ENCODE measurements at places on chromosomes 5 and 9.

DNA sequence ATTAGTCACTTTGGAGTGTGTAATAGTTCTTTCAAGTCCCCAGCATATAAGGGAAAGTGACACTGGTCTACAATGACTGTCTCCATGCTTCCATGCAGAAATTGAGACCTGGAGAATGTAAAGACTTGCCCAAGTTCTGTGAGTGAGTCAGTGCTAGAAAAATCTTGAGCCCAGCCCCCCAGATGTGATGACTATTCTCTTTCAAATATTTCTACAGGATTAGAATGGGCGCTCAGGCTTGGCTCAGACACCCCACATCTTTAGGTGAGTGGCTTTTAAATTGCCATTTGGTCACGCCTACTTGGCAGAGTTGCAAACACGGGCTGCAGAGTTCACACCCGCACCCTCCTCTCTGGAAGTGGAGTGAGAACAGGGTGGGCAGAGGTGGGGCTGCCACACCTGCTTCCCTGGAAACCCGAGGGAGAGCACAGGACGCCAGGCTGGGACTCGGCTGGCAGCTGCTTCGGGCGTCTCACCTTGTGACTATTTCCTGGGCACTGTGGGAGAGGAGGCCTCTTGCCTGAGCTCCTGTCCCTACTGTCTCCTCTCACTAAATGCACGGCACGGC, 37.6 kb downstream of the ROPN1L start:
- DNase-seq = no peak

GRCh38 chr9:73847536-73847935, 649.6 kb upstream of the RORB start:
- no peak for DNase-seq

- no peak for DNase-seq
Measured at GRCh38 chr9:137233143-137233980, 2.7 kb downstream of the SLC34A3 start.

DNA sequence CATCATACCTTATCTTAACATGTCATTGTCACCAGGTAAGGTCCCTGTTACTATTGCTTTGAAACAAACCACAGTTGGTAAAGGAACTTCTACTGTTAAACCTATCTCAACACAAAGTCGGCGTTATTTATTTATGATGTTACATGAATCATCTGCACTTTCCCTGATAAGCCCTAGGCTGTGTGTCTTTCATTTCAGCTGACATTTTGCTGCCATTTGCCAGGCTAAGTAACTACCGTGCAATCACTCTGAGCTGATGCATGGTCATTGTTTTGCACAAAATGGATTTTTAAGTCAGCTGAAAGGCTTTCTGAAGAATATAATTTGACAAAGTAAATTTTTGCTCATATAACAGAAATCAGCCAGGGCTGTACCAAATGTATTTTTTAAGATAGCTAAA, 546.5 kb downstream of the ZNF608 start:
- DNase-seq = no peak

DNA sequence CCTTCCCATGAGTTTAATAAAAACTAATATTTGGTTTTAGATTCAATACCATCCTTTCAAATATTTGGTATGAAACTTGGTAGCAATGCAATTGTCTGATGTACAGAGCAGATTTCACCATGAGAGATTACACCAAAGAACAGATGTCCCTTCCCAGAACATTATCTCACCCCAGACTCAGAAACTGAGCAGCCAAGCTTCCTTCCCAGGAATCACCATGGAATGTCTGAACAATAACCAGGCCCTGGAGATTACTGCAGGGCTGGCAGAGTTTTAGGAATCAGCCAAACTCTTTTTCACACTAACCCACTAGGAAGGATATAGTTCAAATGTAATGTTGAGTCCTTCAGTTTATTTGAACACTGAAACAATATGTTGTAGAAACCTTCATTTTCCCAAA, 23.9 kb downstream of the CLTA start:
- DNase-seq = peak; percentile 72

- no peak for DNase-seq
Measured at GRCh38 chr5:163352531-163352930, 84.9 kb upstream of the CCNG1 start.

DNA sequence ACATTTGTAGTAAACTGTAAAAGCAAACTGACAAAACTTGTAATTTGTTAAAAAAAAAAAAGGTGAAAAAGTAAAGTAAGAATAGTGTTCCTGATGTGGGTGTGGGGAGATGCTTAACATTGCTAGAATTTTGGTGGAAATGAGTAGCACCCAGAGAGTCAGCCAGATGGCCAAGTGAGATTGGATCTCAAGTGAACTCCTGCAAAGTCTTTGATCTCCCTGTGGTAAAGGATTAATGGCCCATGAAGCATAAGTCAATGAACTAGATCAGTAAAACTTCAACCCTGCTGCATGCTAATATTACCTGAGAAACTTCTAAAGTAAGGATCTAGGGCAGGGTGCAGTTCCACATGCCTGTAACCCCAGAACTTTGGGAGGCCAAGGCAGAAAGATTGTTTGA, 19.0 kb upstream of the FAM169A start:
- no peak for DNase-seq

- DNase-seq = no peak
Measured at GRCh38 chr5:120644516-120644915, 180.4 kb downstream of the PRR16 start.

DNA sequence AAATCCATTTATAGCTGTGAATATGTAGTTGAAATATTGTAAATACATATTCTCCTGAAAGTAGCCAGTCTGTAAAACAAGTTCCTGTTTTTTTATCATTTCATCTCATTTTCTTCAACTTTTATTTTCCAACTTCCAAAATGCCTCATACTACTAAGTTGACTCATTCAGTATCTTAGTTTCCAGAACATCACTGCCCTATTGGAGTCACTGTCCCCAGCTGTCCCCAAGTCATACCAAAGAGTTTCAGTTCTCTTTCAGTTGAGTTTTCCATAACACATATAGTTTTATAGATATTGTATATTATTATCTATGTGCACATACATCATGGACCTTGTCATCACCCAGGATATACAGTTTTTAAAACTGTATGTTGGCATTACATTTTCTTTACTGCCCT, 261.7 kb downstream of the CDH12 start:
- DNase-seq = no peak

- no peak for DNase-seq
Measured at GRCh38 chr5:93635991-93636390, 53.0 kb downstream of the NR2F1 start.

DNA sequence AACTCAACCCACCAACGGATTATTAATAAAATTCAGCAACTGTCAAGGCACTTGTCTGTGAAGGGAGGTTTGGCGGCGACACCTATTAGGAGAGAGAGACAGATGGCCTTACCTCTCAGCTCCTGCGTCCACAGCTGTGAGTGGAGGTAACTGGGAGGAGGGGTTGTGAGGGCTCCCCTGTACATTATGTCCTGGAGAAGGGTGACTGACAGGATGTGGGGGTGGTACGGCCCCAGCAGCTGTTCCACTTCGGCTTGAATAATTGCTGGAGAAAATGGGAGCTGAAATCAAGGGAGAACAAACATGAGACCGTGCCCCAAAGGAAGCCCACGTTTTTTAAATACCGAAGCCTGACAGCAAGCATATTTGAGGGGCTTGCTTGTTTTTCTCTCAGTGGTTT, 353.5 kb upstream of the RFX3 start:
- DNase-seq = no peak

GRCh38 chr9:124553738-124554137, 46.5 kb upstream of the NR5A1 start:
- DNase-seq = no peak

DNA sequence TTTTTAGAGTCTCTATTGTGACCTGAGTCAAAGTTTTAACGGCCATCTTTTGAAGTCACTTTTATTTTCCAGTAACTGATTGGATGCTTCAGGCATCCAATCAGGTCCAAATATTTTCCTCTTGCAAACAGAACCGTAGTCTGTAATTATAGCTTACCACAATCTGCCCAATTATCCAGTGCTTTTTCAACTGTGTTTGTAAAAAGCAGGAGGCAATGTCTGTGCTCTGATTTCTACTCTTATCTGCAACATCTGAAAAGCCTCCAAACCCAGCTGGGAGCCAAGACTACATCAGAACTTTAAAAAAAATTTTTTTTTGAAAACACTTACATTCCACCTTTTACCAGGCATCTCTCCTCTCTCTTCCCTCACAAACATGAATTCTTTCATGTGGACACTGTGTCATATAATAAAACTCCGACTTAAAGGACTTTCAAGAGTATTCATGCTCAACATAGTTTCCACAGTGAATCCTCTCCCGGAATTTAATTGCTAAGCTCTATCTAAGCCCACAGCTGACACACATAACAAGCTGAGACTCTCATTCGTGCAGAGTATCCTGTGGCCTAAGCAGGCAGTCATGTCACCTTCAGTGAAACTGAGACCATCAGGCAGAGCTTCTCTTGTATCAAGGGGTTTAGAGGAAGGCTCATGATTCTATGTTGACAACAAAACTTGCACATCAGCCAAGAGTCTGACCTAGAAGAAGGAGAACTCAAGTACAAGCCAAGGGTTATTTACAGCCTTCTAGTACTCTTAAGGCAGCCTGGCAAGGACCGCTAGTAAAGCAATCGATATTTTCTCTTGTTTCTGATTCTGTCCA, 272.7 kb downstream of the TLE1 start:
- no peak for DNase-seq

- peak; percentile 57 for DNase-seq
Measured at GRCh38 chr9:63816751-63817621, 1468.0 kb downstream of the FOXD4L5 start.

GRCh38 chr9:6630502-6631206, 14.9 kb downstream of the GLDC start:
- DNase-seq = no peak

DNA sequence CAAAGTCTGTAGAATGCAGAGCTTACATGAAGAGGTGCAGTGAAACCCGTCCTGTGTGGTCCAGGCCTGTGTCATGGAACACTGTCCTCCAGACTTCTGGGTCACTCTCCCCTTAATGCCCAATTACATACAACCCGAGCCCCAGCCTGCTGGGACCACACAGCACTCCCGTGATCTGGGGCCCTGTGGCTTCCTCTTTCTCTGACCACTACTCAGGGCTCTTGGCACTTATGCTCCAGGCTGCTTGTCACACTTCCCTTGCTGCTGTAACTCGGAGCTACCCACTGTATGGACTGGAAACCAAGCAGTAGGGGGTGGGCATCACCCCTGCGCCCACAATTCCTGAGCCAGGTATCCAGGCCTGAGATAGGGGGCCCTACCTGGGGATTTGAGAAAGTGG, 10.3 kb upstream of the IL3 start:
- DNase-seq = no peak

GRCh38 chr5:170614720-170615119, 110.9 kb downstream of the KCNIP1 start:
- DNase-seq = no peak

DNA sequence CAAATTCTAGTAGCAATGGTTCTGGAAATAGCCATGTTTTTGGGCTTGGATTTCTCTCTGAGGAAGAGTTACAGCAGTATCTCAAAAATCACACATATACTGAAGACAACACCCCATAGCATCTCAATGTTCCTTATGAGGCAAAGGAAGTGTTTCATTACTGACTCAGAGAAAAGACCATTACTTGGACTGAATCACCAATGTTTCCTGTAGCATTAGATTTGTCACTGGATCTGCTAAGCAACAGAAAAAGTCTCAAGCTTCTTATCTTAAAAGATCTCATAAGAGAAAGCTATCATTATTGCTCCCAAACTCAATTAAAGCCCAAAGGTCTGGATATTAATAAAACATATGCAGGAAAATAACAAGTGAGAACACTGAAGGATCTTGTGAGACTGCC, 272.4 kb downstream of the ADAMTS6 start:
- DNase-seq = no peak

- peak; percentile 79 for DNase-seq
Measured at GRCh38 chr9:34633851-34634550, 3.6 kb downstream of the SIGMAR1 start.

DNA sequence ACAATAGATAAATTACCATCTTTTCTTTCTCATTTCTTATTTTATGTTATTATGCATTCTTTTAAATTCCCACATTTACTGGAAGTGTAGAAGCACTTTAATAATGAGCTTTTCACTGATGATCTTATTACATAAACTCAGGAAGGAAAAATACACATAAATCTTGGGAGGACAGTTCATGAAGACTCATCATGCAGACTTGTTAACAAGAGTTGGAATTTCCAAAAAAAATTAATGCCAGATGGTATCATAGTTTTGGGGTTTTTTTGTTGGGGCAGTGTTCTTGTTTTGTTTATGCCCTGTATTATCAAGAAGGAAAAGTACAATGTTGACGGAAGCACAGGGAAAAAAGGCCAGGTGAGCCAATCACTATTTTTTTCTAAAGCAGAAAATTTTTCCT, 35.1 kb downstream of the CEMIP2 start:
- DNase-seq = no peak

DNA sequence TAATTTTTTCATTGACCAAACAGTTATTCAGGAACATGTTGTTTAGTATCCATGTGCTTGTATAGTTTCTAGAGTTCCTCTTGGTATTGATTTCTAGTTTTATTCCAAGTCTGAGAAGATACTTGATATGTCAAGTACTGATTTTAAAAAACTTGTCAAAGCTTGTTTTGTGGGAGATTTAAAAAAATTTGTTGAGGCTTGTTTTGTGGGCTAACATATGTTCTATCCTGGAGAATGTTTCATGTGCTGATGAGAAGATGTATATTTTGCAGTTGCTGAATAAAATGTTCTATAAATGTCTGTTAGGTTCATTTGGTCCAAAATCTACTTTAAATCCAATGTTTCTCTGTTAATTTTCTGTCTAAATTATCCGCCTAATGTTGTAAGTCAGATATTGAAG, 1065.1 kb upstream of the WWC1 start:
- DNase-seq = no peak

DNA sequence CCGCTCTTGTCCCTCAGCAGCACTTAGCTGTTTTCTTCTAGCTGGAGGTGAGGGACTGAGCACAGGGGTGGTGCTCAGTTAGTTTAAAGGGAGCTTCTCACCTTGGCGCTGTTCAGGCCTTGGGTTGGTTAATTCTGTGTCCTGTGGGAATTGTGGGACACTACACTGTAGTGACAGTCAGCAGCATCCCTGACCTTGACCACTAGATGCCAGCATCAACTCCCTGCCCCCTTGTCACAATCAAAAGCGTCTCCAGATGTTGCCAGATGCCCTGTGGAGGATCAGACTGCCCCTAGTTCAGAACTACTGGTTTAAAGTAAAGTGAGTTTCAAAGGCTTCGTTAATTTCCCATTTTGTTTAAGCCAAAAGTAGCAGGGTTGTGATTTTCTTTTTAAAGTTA, 65.5 kb upstream of the DMRT3 start:
- no peak for DNase-seq
